Cortex of kidney (tissue), 1 donor: ENCODE measurements at places on chromosomes 11 and 22.

- no peak for DNase-seq
Observed at GRCh38 chr11:82234256-82234655, 499.4 kb downstream of the FAM181B start.

- no peak for DNase-seq
Observed at GRCh38 chr22:25366876-25367466, 147.5 kb downstream of the CRYBB2 start.

- no peak for DNase-seq
Observed at GRCh38 chr22:18136563-18137320, 13.2 kb upstream of the USP18 start.

DNA sequence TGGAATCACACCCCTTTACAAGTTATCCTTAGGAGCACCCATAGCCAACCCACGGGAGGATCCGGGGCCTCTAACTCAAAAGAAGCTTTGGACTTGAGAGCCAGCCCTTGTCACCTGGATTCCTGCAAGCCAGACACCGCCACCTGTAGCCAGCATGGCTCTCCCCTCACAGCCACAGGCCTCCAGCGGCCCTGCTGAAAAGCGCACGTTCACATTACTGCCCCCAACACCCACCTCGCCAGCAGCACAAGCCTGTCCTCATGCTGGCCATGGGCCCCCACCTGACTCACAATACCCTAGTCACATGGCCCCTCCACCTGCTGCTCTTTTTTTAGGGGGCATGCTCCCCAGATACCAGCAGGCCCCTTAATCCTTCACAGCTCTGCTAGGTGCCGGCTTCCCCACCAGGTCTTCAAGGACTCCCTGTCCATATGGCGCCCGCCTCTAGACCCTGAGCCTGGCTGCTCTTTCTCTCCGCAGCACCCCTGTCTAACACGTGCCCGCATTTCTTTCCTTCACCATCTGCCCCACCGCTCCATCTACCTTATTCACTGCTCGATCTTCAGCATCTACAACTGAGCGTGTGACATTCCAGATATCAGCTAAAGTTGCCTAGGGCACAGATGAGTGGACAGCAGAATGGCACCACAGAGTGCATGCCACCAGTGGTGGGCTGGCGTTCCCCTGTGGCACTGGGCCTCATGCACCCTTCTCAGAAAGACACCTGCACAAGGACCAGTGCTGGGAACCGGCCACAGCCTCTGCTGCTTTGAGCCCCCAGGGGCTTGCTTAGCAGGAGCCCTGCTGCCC is 6.6 kb downstream of the CARS1 start:
- DNase-seq, result no peak

DNA sequence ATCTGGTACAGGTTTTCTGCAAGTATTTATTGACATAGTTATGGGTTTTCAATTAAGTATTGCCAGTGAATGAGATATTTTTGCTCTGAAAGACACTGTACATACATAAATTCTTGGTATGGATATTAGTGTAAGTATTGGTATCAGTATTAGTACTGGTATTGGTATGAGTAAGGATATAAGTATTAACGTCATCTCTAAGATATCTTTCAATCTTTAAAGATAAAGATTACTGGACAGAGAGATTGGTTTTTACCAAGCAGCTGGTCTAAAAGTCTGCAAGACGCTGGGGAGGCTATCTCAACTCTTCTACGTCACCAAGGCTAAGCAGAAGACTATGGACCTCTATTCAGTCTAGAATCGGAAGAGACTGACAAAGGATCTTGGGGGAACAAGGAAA is 234.5 kb downstream of the NXPE2 start:
- no peak for DNase-seq

GRCh38 chr11:1333091-1333772 is 23.8 kb upstream of the TOLLIP start:
- no peak for DNase-seq

GRCh38 chr11:16321148-16321547 is 35.2 kb downstream of the SOX6 start:
- DNase-seq, result no peak

DNA sequence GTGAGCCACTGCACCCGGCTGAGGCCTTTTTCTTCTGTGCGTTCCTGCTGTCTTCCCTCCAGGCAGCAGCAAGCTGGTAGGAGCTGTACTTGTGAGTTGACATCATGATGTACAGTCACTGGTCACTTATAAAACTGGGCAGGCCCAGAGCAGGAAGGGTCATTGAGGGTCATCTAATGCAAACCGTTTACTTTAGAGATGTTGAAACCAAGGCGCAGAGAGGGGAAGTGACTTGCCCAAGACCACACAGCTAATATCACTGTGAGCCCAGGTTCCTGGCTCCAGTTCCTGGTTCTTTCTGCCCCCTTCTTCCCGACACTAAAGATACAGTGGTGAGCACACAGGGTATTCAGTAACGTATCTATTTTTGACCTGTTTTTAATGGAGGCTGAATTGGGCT is 27.3 kb downstream of the PTPRJ start:
- no peak for DNase-seq

- DNase-seq, result no peak
Observed at GRCh38 chr11:84687433-84687832, 939.7 kb downstream of the DLG2 start.

DNA sequence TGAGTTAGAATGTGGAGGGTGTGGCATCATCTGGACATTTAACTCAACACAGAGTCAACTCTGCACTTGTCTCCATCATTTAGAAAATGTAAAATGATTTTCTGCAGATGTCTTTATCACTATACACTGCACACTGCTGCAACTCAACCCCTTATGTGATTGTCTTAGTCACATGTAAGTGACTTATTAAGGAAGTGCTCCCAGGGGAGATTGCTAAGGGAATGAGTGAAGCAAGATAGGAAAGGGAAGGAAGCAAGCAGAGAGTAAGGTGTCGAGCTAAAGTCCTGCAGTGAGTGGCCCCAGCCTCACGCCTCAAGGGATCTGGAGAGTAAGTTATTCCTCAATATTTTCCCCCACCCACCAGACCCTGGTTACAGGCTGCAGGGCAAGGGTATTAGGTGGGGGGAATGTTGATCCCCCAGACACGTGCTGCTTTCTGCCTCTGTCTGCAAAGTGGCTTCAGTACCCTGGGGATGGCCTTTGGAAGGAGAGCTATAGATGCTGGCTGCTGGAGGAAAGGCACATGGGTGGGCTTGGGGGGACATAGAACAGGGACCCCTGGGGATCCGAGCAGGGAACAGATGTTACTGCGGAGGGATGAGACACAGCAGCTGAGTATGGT is 7.2 kb upstream of the CBX6 start:
- no peak for DNase-seq

GRCh38 chr11:7275133-7275532 is 23.4 kb downstream of the SYT9 start:
- no peak for DNase-seq

- no peak for DNase-seq
Observed at GRCh38 chr11:10532526-10532925, 8.5 kb downstream of the RNF141 start.

DNA sequence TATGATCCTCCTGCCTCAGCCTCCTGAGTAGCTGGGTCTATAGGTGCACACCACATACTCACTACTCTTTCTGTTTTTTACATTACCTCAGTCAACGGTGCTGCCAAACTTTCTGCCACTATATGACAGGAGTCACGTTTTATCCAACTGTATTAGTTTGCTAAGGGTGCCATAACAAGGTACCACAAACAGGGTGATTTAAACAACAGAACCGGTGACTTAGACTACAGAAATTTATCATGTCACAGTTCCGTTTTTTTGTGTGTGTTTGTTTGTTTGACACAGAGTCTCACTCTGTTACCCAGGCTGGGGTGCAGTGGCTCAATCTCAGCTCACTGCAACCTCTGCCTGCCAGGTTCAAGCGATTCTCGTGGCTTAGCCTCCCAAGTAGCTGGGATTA is 6.3 kb upstream of the SWAP70 start:
- DNase-seq, result no peak

- no peak for DNase-seq
Observed at GRCh38 chr11:29538339-29539036, 478.3 kb downstream of the KCNA4 start.

GRCh38 chr22:42905217-42905616 is 48.1 kb upstream of the ARFGAP3 start:
- no peak for DNase-seq

DNA sequence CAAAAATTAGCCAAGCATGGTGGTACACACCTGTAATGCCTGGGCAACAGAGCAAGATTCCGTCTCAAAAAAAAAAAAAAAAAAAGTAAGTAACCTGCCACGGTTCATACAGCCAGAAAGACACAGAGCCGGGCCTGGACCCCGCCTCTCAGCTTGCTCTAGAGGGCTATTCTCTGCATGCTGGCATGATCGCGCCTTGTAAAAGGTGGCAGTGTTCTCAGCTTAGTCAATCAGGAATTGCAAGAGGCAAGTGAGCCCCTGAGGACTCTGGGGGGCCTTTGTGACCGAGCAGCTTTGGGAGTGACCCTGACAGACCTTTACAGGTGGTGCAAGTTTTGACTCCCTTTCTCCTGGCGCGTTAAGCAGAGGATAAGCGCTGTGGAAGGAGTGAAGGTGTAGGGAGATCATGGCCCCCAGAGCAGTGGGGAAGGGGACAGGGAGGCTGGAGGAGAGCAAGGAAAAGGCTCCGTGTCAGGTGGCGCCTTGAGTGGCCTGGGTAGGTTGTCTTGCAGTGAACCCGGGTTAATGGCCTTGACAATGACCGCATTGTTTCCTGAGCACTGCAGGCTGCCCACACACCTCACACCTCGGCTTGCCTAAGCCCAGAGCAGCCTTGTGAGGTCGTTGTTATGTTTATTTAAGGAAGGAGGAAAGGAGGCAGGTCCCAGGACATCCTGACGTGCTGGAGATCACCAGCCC is 48.9 kb downstream of the CDPF1 start:
- no peak for DNase-seq

- DNase-seq, result no peak
Observed at GRCh38 chr22:50315289-50316113, 8.1 kb upstream of the PLXNB2 start.

- DNase-seq, result no peak
Observed at GRCh38 chr22:47561766-47562165, 799.3 kb downstream of the TBC1D22A start.

DNA sequence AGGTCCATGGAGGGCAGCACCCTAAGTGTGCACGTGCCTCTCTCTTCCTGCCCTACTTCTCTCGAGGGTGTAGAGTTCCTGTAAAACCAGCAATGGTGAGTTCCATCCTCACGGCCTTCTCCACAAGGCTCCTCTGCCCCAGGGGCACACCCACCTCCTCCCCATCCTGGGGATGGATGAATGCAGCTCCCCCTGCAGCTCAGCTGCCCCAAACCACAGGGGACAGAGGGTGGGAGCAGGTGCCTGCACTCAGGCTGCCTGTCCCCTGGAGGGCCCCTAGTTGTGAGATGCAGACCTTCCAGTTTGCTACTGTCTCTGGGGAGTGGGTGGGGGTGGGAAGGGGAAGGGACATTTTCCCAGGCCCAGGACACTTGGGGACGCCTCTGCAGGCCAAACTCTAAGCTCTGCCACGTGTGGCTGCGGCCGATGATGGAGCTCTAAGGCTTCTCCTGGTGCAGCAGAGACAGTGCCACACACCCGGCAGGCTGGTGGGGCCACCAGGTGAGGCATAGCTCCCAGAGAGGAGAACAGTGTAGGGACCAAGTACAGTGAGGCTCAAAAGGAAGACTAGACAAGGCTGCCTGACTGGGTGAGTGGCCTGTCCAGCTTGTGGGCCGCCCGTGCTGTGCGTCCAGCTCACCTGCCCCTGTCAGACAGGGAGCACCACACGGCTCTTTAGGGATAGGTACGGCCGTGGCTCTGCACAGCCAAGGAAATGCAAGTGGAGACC is 540.9 kb downstream of the TBC1D22A start:
- no peak for DNase-seq

- DNase-seq, result no peak
Observed at GRCh38 chr22:38302906-38303305, 14.3 kb downstream of the CSNK1E start.

- no peak for DNase-seq
Observed at GRCh38 chr22:37824674-37825641, 1.8 kb downstream of the GALR3 start.

GRCh38 chr11:18259259-18259658 is 6.8 kb upstream of the SAA1 start:
- DNase-seq, result no peak

DNA sequence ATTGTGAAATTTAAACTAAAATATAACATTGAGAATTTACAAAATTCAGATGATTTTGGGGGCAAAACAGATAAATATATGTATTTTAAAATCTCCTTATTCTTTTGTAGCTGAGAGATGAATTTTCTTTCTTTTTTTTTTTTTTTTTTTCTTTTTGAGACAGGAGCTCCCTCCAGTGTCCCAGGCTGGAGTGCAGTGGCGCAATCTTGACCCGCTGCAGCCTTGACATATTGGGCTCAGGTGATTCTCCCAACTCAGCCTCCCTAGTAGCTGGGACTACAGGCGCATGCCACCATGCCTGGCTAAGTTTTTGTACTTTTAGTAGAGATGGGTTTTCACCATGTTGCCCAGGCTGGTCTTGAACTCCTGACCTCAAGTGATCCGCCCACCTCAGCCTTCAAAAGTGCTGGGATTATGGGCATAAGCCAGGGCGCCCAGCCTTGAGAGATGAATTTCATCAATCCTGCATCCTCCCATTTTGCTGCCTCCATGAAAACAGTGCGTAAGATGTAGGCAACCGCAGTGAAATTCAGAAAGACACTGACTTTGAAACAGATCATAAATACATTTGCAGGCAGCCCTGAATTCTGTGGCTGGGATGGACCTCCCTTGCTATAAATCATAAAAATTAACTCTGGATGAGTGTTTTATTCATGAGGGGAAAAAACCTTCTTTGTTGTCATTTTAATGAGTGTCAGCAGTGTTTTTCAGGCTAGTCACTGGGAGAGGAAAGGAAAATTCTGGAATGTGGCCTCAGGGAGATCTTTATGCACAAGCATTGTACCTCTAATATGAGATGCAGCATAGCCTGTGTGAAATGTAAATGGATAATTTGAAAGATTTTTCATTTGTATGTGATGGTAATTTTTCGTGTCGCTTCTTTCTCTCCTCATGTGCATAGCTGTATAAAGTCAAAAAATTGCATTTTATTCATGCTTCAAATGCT is 14.4 kb downstream of the ELMOD1 start:
- DNase-seq, result no peak

DNA sequence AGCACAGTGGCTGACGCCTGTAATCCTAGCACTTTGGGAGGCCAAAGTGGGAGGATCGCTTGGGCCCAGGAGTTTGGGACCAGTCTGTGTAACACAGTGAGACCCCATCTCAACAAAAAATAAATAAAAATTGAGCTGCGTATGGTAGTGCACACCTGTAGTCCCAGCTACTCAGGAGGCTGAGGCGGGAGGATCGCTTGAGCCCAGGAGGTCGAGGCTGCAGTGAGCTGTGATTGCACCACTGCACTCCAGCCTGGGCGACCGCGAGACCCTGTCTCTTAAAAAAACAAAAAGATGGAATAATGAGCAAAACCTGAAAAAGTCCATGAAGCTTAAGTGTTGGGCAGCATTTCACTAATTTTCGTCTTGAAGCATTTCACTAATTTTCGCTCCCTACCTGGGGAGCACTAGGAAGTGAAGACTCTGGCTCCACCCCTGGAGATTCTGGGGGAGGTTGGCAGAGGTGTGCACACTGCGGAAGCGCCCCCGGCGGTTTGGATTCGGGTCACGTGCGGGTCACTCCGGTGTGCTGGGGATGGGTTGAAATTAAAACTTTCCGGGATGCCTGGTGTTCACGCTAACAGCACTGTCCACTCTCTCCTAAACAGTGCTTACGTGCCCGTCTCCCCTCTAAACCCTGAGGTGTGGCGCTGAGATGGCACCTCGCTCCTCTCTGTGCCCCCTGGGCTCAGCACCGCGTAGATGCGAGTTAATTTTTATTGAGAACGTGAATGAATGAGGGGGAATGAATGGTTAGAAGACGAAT is 906 bp upstream of the NAA40 start:
- DNase-seq, result no peak
